ENCODE measurements at places on chromosomes 3 and 15.

DNA sequence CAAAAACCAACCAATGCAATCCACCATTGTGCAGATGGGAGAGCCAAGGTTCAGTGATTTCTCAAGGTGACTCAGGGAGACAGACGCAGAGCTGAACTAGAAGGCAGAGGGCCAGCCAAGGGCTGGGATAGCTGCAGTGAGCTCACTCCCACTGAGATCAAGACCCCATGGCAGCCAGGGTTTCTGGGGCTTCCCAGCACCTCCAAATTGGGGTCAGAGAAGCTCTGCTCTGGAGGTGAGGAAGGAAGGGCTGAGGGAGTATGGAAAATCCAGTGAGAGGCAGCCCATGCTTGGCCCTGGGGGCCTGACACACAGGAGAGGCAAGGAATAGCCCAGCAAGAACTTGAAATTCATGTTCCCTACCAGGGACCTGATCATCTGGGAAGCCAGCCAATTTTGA, 61.0 kb downstream of the ISG20 start:
- no peak for DNase-seq

DNA sequence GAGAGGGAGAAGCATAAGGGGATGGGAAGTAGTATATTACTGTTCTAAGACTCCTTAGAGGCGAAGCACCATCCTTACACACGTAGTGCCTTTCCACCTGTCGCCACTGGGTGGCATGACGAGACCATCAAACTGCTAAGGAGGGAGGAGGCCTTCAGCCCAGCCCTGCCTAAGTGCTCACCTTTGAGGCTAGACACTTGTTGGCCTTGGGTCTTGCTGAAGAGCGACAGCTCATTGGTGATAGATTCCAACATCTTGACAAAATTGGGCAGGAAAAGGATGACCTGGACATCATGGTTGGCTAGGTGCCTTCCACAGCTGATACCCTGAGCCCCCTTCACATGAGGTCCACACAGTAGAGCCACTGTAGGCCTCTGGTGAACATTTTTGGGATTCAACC, 19.6 kb downstream of the CLK3 start:
- DNase-seq: peak; percentile 86

DNA sequence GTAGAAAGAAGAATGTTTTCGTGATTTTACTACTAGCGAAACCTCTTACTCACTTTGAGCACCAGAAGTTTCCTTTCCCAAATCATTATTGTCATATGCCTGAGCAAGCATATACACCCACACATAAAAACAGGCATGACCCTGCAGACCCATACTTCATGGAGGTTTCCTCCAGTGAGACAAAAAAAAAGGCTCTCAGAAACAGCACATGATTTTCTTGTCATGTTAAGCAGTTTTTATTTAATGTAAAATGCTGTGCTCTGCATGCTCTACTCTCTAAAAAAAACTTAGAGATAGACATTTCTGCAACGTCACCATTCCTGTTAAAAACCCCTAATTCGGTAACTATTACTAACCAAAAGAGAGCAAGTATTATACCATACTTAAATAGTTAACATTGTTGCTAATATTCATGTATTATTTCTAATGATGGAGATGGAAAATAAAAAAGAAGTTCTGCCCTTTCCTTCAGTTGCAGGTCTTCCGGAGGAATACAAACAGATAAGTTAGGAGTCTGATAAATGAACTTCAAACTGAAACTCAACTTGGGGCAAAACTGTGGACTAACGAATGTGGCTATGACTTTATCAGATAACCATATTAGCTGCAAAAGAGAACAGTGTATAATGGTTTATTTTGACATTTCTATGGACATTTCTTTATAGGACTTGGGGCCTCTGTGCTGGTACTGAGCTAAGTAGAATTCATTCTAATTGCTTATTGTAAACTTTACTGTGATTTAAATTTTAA, 15.9 kb downstream of the CD200R1 start:
- peak; percentile 77 for DNase-seq

DNA sequence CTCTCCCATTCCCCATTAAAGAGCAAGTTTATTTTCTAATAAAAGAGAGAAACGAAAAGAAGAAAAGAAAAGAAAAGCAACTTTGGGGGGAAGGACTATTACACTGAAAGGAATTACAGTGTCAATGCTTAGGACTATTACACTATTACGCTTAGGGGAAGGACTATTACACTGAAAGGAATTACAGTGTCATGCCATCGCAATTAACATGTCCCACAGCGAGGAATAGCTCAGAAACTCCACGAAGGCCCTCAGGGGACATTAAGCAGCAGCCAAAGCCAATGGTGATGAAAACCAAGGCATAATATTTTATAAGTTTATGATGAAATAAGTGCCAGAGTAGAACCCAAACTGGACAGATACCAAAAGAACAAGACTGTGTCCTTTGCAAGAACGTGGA, 22.1 kb upstream of the DET1 start:
- no peak for DNase-seq

GRCh38 chr15:39028069-39028468, 463.5 kb upstream of the RASGRP1 start:
- no peak for DNase-seq

DNA sequence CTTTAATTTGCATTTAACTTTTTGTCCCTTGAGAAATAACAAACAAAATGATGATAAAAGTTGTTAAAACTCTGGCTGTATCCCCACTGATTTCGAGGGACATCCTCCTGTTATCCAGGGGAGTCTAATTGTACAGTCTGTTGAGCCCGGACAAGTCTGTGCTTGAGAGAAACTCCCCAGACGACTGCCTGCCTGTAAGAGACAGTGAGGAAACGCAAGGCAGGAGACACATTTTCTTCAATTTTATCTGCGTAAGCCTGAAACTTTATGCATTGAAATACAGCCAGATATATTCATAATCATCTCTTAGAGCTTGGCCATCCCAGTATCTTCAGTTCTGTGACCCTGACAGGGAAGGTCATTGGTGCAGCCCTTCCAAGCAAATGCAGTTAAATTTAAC, 97.7 kb downstream of the ROBO2 start:
- no peak for DNase-seq

GRCh38 chr15:70792171-70792573, 28.8 kb upstream of the UACA start:
- no peak for DNase-seq

All from hematopoietic multipotent progenitor cell treated with erythropoietin and hydrocortisone succinate and interleukin-3 and kit ligand, for 6 days (in vitro differentiated cells).